ENCODE measurements at places on chromosomes 2 and 18.

DNA sequence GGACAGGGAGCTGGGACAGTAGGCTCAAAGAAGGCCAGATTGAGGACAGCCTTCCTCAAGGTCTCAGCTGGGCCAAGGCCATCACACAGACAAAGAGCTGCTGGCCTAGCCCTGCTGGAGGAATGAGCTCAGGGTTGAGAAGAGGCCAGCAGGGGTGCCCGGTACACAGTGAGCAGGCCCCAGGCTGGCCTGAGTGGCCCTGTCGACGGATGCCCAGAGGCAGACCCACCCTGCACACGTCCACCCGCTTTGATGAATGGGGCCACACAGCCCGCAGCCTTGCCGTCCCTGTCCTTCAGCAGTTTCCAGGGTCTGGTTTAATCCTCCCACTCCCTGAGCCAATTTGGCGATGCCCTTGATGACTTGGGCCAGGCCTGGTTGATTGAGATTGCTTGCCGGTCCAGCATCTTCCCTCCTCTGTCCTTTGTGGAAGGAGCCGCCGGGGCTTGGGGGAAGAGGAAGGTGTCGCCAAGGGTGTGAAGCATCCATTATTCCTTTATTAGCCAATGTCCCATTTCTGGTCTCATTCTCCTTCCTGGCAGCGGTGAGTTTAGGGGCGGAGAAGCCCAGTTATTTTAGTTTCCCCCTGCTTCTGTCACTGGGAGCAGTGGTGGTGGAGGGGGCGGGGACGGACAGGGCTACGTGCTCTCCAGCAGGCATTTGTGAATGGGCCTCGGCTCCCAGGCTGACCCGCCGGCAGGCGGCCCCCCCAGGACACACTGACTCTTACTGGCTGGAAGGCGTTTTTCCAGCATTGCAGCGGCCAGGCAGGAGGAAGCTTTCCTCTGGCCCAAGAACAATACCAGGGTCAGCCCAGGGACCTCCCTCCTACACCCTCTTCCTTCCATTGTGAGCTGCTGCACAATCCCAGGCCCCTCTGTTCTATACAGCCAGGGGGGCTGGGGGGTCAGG, 141.8 kb downstream of the CTIF start:
- no peak for DNase-seq

GRCh38 chr2:207768168-207768865, 1.4 kb downstream of the FZD5 start:
- DNase-seq: peak; percentile 12

DNA sequence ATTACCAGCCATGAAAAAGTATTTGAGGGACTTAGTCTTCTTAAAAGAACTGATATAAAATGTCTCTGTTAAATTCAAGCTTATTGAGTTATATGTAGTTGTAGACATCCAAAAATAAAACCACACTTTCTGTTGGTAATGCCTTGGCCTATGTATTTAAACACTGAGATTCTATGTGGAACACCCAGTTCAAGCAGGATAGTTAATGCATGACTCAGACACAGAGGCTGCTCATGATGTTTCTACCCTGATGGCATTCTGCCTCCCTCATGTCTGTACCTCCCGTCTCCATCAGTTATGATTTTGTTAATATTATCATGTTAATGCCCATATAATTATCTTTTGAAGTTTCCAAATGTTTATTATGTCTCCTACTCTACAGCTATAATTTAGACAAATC, 164.5 kb downstream of the XIRP2 start:
- DNase-seq: no peak

- DNase-seq: no peak
Observed at GRCh38 chr18:62448426-62448825, 74.4 kb upstream of the ZCCHC2 start.

DNA sequence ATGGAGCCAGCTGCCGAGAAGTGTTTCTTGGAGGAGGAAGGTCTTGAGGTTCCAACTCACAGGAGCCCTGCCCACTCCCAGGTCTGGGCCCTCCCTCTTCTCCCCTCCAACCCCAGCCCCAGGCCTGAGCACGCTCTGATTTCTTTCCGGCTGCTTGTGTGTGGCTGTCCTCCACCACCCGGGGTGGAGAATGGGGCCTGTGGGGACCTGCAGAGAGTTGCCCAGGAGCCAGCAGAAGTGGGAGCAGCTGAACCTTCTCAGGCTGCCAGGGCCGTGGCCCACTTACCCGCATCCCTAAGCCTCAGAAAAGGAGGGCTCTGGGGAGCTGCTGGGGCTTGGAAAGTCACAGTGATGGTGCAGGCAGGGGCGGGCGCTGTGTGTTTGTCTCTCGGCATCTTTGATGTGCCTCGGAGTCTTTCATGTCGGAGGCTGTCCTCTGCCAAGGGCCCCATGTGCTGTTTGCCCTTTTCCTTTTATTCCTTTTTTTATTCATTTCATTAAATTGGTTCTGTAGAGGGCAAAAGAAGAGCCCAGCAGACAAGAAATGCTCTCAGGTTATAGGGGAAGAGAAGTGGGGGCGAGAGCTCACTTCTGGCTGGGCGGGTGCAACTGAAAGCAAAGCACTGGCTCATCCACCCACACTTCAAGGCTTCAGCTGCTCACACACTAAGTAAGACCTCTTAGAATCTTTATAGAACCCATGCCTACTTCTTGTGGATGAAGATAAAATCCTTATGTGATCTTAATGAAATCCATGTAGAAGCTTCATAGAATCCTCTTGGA, 52.5 kb downstream of the SDC1 start:
- no peak for DNase-seq

DNA sequence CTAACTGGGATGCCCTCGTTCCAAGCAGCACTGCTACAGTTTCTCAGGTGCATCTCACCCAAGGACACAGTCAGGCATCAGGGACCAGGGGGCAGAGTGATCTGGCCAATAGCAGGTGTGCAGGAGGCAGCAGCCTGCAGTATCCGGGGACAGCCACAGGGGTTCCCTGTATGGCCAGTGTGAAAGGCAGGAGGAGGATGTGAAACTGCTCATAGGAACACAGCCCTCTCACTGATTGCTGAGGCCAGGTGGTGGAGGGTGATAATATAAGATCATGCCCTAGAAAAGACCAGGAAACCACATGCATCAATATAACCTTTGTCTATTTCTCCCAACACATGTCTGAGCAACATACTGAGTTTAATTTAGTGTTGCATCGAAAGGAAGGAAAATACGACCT, 112.7 kb upstream of the TACR1 start:
- DNase-seq: no peak

GRCh38 chr2:224885836-224886547, 156.3 kb downstream of the DOCK10 start:
- DNase-seq: no peak

DNA sequence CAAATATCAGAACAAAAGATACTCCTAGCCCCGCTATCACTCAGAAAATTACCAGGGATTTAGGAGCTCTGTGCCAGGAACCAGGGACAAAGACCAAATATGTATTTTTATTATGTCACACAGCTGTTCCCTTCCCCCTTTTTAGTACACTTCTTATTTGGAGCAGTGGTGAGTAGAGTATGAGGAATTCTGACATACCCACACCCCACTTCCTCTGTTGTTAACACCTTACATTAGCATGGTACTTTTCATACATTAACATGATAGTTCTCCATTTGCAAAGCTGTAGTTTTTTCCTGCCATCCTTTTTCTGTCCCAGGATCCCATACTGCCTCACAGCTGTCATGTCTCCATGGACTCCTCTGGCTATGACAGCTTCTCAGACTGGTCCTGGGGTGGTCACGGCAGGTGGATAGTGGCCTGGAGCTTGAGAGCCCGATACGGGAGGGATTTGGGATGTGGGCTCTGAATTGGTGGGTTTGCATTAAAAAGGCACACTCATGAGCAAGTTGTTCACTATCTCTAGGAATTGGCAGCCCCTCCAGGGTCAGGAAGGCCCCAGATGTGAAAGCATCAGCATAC, 100.2 kb downstream of the SH3RF3 start:
- no peak for DNase-seq

- no peak for DNase-seq
Observed at GRCh38 chr2:7358865-7359447, 441.7 kb downstream of the RNF144A start.

- DNase-seq: no peak
Observed at GRCh38 chr18:41948544-41949110, 6.4 kb upstream of the PIK3C3 start.

DNA sequence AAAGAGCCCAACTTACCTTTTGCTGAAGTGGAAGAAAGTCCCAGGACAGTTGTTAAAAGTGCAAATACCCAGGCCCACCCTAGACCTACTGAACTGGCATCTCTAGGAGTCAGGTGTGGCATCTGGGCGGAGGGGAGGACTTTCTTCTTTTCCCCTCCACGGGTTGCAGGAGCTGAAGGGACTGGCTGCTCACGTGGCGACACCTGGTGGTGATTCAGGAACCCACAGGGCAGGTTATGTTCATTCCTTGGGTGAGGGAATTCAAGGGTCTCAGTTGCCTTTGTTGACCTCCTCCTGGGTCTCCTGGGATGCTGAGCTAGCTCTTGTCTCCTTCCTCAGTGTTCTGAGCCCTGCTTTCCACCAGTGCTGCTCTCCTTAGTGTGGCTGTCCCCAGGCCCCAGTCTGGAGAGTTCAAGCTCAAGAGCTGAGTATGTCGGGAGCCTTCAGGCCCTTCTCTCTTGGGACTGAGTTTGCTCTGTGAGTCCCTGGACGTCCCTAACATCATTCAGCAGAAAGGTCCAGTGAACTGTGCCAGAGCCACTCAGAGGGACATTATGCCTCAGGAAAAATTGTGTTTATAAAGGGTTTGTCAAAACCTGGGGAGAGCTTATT, 56.9 kb downstream of the DYSF start:
- peak; percentile 68 for DNase-seq
